Activated CD4-positive, CD25-positive, alpha-beta regulatory T cell treated with anti-CD3 and anti-CD28 coated beads, Interleukin-2, amount 50 U/mL, for 24 hours (primary cell): ENCODE measurements at places on chromosomes 13 and 19.

DNA sequence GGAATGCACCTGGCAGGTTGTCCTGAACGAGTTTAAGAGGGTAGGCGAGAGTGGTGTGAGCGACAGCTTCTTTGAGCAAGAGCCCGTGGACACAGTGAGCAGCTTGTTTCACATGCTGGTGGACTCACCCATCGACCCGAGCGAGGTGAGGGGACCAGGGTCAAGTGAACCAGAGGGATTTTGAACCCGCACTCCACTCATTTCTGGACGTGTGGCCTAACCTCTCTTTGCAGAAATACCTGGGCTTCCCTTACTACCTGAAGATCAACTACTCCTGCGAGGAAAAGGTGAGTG is 1.7 kb downstream of the CATSPERG start:
- ATAC-seq: no peak

GRCh38 chr19:48367855-48368254 is 3.7 kb downstream of the SYNGR4 start:
- no peak for ATAC-seq

DNA sequence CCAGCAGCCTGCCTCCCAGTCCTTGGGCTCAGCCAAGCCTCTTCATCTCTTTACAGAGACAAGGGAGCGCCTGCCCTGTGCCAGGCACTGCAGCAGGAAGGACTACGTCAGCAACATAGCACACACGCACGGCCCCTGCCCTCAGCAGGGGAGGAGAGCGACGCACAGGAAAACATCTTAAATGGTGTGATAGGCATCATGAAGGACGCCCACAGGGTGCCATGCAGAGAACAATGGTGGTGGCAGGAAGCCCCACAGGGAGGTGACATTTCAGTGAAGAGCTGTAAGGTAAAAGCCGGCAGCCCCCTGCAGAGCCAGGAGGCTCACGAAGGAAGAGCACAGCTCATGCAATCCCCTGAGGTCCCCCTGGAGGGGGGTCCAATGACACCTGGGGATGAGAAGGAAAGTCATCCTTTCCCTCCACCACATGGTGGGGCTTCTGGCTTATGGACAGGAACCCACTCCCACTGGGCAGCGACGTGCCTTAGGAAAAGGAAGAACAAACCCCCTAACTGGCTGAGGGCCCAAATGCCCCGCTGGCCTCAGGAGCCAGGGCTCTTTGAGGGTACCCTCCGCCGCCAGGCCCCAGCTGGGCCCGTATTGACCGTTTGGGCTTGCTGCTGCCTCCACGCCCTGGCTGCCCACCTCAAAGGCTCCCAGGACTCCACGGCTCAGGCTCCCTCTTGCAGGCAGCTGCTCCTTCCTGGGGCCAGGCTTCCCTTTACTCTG is 37.3 kb upstream of the C13orf42 start:
- peak; percentile 30 for ATAC-seq

- no peak for ATAC-seq
These were observed 262.7 kb downstream of the KCNRG start for GRCh38 chr13:50277906-50278305.

GRCh38 chr13:78133511-78133910 is 214.9 kb upstream of the EDNRB start:
- no peak for ATAC-seq

GRCh38 chr19:45163751-45164460 is 3.1 kb upstream of the NKPD1 start:
- no peak for ATAC-seq

GRCh38 chr13:59801107-59801880 is 362.4 kb downstream of the DIAPH3 start:
- ATAC-seq: no peak

DNA sequence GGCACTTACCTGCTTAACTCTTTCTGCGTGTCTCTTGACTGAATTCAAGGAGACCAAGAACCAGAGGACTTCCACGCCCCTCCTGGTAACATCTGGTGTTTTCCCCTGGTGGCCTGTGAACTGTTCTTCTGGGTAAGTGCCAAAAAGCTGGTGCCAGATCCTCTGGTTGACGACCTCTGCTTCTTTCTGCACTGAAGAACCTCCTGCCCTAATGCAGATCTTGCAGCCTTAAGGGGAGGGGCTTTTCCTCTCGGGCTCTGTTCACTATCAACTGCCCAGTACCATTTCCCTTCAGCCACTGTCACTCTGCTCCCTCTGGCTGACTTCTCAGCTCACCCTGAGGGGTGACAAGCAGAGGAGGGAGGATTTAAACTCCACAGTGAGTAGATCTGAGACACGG is 6.1 kb upstream of the ERVV-1 start:
- no peak for ATAC-seq

DNA sequence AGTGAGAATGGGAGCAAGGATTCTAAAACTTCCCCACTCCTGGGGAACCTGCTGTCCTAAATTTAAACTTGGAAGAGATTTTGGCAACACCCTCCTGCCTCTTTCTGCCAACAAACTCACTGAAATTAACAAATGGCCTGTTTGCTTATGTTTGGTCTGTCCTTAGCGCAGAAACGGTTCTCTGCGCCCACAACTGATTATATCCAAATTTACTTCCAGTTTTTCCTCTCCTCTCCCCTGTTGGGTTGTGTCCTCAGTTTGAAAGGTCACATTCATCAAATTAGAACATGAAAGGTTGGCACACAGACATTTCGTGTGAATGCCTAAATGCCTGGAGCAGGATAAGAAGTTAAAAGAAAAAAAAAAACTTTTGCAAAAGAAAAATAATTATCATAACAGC is 56.4 kb upstream of the MRI1 start:
- no peak for ATAC-seq

DNA sequence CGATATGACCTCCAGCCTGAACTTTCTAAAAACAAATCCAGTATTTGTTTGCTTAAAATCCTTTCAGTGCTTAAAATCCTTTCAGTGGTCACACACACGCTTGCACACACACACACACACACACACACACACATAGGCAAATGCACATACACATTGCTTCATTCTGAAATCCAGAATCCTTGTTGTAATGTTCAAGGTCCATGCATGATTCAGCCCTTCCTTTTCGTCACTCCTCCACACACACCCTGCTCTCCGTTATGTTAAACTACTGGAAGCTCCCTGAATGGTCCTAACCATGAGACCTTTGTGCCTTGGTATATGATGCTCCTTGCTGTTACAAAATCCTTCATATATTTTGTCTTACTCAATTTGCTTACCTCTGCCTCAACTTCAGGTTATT is 44.9 kb downstream of the SERTM1 start:
- no peak for ATAC-seq

DNA sequence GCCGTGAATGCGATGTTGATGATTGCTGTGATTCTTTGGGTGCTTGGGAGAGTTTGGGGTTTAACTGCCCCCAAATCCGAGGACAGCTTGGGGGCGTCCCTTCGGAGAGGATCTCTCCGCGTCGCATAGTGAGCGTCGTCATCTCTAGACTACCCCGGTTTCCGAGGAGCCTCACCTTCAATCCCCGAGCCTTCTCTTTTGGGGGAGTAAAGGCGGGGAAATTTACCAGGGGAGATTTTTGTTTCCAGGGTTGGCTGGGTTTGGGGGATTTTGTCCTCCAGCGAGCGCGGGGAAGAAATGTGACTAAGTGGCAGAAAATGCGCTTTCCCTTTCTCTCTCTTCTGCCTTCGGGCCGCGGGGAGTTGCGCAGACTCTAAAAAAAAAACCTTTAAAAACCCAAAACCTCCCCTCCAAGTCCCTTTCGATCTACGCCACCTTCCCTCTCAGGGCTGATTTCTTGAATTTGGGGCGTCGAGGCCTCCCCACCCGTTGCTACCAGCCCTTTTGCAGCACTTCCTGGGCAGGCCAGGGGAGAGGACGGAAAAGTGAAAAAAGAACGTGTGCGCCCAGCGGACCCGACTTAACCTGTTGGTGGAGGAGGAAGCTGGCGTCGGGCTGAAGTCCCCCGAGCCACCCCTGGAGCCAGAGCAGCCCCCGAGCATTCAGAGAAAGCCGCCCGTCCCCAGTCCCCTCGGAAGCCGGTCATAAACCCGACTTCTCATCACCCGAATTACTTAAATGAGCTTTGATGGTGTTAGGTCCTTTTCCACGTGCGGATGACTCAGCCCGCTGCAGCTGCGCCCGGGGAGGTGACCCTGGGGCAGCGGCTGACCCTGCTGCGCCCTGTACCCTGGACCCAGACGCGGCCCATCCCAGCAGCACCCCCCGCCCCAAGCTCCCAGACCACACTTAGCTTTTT is 17.7 kb downstream of the NFIX start:
- peak; percentile 39 for ATAC-seq

- ATAC-seq: no peak
These were observed 128.2 kb upstream of the ARGLU1 start for GRCh38 chr13:106696140-106696539.

DNA sequence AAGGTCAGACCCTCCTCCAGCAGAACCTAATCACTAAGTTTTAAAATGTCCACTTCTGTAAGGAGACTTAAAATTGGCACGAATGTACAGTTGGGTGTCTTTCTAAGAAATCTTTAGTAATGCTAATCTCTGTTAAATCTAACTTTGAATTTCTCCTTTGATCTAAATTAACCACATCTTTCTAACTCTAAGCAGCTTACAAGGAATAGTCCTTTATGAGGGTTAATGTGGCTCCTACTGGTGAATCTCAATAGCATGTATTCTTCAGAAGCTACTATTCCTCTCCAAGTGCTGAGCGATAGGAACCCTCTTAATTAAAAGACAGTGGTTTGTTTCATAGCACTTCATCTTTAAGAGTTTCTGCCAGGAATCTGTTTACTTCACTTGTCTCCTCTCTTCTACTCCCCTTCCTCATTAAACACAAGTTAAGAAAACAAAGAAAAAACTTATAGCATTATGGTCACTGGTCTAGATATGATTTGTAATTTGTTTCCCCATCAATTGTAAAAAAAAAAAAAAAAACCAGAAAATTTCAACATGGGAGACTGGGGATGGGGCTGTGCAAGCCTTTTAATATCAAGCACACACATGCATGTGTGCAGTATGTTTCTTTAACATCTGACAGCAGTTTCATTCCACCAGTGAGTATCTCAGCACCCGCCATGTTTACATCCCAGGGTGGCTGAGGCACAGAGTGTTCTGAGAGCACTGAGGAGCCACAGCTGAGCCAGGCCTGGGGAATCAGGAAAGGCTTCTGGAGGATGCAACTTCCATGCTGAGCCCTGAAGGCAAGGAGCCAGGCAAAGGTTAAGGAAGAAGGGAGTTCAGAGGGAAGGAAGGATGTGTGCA is 57.7 kb downstream of the ATP7B start:
- no peak for ATAC-seq

GRCh38 chr13:34435338-34435737 is 506.7 kb upstream of the NBEA start:
- no peak for ATAC-seq

GRCh38 chr13:70424428-70424827 is 316.2 kb upstream of the KLHL1 start:
- no peak for ATAC-seq

DNA sequence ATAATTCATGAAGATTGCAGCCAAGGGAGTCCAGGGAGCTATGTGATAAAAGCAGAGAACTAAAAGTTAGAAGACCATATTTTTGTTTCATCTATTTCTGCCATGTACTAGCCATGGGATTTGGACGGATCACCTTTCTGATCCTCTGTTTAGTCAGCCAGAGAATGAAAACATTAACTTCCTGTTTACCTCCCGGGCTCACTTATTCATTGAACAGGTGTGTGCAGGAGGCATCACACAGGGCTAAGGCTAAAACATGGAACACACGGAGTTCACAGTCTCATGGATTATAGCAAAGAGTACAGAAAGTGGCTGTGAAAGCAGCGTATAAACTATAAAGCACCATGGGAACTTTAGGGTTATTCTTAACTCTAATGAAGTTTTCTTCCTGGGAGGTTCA is 96.8 kb downstream of the GPR12 start:
- ATAC-seq: no peak

- ATAC-seq: no peak
These were observed 19.2 kb upstream of the C2CD4C start for GRCh38 chr19:428149-428548.

- ATAC-seq: no peak
These were observed 380.8 kb downstream of the KCNRG start for GRCh38 chr13:50396001-50396400.

- ATAC-seq: no peak
These were observed 2.2 kb upstream of the PDE4A start for GRCh38 chr19:10418235-10418484.

GRCh38 chr13:40434516-40435397 is 231.7 kb downstream of the FOXO1 start:
- no peak for ATAC-seq

- ATAC-seq: no peak
These were observed 4.3 kb upstream of the POU4F1 start for GRCh38 chr13:78607409-78608251.

- no peak for ATAC-seq
These were observed 7.0 kb downstream of the MOB3A start for GRCh38 chr19:2089001-2089711.

GRCh38 chr19:49635530-49636232 is 4.3 kb downstream of the RRAS start:
- ATAC-seq: no peak

GRCh38 chr13:27354379-27354778 is 70.0 kb upstream of the GTF3A start:
- ATAC-seq: no peak

- ATAC-seq: no peak
These were observed 253.4 kb downstream of the SLITRK6 start for GRCh38 chr13:85545771-85546170.

- ATAC-seq: no peak
These were observed 13.7 kb upstream of the MED26 start for GRCh38 chr19:16641695-16642094.

- ATAC-seq: no peak
These were observed 21.1 kb downstream of the ELL start for GRCh38 chr19:18500799-18501198.

DNA sequence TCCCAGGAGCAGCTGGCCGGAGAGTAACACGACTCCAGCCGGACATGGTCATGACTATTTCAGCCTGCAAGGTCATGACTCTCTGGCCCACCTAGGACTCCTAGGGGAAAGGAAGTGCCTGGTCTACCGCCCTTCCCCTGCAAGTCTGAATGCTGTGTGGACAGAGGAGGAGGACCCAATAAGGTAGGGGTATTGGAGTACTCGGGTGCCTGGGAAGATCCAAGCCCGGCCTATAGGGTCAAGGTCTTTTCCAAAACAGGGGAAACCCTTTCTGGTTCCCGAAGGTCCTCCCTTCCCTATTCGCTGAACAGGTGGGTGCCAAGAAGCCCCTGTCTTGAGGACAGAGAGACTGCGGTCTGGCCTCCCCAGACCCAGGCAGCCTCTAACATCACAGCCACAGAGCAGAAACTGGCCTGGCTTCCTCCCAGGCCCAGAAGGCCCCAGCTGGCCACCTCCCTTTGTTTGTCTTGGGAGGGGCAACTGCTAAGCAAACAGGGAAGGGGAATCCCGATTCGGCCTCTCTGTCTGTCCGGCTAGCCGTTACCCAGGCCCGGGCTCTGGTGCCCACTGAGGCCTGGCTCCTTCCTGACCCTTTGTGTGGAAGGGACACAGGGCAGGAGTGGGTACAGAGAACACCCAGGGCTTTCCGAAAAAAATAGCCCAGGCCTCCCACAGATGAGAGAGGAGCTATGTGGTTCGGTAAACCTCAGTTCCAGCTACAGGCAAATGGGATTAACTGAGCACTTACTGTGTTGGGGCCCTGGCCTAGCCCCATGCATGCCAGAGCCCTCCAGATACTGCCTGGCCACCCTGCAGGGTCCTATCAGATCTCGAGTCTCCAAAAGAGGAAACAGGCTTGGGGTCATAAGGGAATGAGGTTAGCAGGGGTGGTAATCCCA is 5.2 kb upstream of the GRAMD1A start:
- ATAC-seq: no peak
